MCF 10A (cell line): ENCODE measurements at places on chromosomes 2 and 18. TPM values are rescaled to one million over a fixed set of nuclear protein-coding genes. Genes with fewer than 3 reads are reported as not detected.

SERPINB8 gene
- total RNA-seq: 54.1 and 58.0 TPM in 2 replicates

CNGA3 gene
- total RNA-seq: not detected in 2 replicates

WNT6 gene
- not detected in 2 replicates for total RNA-seq

EMX1 gene
- not detected in 2 replicates for total RNA-seq

ABCG5 gene
- not detected in 2 replicates for total RNA-seq

ALPG gene
- not detected in 2 replicates for total RNA-seq

DNER gene
- 49.2 and 62.6 TPM in 2 replicates for total RNA-seq

NCOA1 gene
- total RNA-seq: 15.4 and 15.8 TPM in 2 replicates

NUP35 gene
- 19.2 and 21.4 TPM in 2 replicates for total RNA-seq

ZNF804A gene
- total RNA-seq: 0.17 TPM in 1 of 2 replicates, not detected in the other

GCA gene
- 0.77 and 1.9 TPM in 2 replicates for total RNA-seq

ARL5A gene
- 34.8 and 40.9 TPM in 2 replicates for total RNA-seq

CFAP53 gene
- total RNA-seq: 2.2 and 5.0 TPM in 2 replicates

PROM2 gene
- 2.6 and 2.8 TPM in 2 replicates for total RNA-seq

NEU4 gene
- not detected in 2 replicates for total RNA-seq

UGT1A6 gene
- total RNA-seq: 0.79 TPM in 1 of 2 replicates, not detected in the other

SERPINB3 gene
- total RNA-seq: 0.28 TPM in 1 of 2 replicates, not detected in the other

TMEM169 gene
- 0.25 and 0.35 TPM in 2 replicates for total RNA-seq

LOXL3 gene
- total RNA-seq: 0.93 and 1.2 TPM in 2 replicates

CRYGD gene
- not detected in 2 replicates for total RNA-seq

RNF144A gene
- 0.21 and 0.47 TPM in 2 replicates for total RNA-seq

KHK gene
- 1.7 and 2.6 TPM in 2 replicates for total RNA-seq

C2orf72 gene
- total RNA-seq: not detected in 2 replicates

SCG2 gene
- 0.52 and 0.84 TPM in 2 replicates for total RNA-seq

RTP5 gene
- not detected in 2 replicates for total RNA-seq

TDRD15 gene
- total RNA-seq: not detected in 2 replicates

CAVIN2 gene
- total RNA-seq: 14.7 and 16.4 TPM in 2 replicates

RAB6C gene
- not detected in 2 replicates for total RNA-seq

THADA gene
- 42.3 and 49.8 TPM in 2 replicates for total RNA-seq

KIF1A gene
- total RNA-seq: not detected in 2 replicates

PFN4 gene
- 1.8 and 2.6 TPM in 2 replicates for total RNA-seq

FSHR gene
- total RNA-seq: not detected in 2 replicates

SLC23A3 gene
- 1.7 and 2.6 TPM in 2 replicates for total RNA-seq

LRP1B gene
- not detected in 2 replicates for total RNA-seq

CSRNP3 gene
- 0.05 and 0.33 TPM in 2 replicates for total RNA-seq

NEU2 gene
- total RNA-seq: not detected in 2 replicates

RBM45 gene
- 12.7 and 14.5 TPM in 2 replicates for total RNA-seq

FBXO36 gene
- 2.2 and 3.6 TPM in 2 replicates for total RNA-seq

FAM124B gene
- not detected in 2 replicates for total RNA-seq

UGT1A5 gene
- total RNA-seq: not detected in 2 replicates

DES gene
- not detected in 2 replicates for total RNA-seq

FOSL2 gene
- total RNA-seq: 122 and 141 TPM in 2 replicates

MYL12B gene
- 175 and 229 TPM in 2 replicates for total RNA-seq
